ENCODE measurements at places on chromosomes 7 and 10.

GRCh38 chr7:128014811-128015210 lies 16.4 kb downstream of the LRRC4 start:
- DNase-seq, result no peak

DNA sequence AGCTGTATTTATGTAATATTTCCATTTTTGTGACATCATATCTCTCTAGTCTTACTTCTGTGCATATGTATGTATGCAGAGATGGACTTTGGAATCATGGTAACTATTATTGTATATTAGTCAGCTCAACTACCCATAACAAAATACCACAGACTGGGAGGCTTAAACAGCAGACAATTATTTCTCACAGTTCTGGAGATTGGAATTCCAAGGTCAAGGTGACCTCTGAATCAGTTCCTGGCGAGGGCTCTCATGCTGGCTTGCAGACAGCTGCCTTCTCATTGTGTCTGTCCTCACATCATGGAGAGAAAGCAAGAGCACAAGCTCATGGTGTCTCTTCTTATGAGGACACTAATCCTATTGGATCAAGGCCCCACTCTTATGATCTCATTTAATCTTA lies 79.1 kb downstream of the RAMP3 start:
- no peak for DNase-seq

DNA sequence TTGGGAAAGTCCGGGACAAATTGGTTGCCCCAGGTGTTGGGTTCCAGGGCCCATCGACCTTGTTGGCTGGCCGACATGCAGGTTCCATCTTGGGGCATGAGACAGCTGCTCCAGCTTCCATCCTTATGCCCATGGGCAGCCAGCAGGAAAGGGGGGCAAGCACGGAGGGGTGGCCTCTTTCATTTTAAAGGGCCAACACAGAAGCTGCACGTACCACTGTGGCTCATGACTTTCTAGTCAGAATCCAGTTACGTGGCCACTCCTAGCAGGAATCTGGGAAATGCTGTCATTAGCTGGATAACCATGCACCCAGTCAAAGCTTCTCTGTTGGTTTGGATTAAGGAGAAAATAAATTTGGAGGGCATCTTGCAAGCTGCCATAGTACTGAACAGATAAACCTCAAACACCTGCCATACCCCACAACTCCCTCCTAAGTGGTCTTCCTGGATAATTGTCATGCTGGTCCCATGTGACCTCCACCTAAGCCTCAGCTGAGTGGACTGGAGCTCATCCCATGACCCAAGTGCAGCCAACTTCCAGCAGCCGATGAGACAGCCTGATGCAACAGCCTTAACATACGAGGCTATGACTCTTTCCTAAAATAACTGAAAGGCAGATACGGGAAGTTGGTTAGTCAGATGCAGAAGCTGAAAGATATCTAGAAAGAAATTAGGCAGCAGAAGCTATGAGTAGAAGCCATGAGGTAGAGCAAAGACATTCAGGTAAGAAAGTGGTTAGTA lies 21.4 kb upstream of the GSDME start:
- no peak for DNase-seq

GRCh38 chr10:71343392-71343773 lies 24.3 kb downstream of the SLC29A3 start:
- no peak for DNase-seq

DNA sequence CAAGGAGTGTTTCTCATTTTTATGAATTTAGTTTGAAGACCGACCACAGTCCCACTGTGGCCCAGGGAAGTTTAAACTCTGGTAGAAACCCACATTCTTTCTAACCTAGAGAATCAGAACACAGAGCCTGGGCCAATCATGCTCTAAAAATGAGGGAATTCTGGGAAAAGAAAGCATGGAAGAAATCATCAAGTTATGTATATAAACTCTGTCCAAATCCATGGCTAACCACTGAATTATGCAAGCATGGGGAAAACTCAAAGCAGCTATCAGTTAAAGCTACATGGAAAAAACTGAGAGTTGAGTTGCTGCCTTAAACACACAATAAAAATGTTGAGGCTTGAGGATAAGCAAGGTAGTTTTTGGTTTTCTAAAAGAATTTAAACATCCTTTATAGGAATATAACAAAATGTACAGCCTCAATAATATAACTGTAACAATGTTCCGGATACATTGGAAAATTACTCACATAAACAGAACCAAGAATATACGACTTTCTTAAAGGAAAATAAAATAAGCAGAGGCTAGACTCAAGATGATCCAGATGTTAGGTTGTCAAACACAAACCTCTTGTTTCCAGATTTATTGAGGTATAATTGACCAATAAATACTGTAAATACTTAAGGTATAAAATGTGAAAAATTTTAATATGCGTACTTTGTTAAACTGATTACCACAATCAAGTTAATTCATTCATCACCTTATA lies 311.2 kb upstream of the GNAI1 start:
- DNase-seq, result no peak

DNA sequence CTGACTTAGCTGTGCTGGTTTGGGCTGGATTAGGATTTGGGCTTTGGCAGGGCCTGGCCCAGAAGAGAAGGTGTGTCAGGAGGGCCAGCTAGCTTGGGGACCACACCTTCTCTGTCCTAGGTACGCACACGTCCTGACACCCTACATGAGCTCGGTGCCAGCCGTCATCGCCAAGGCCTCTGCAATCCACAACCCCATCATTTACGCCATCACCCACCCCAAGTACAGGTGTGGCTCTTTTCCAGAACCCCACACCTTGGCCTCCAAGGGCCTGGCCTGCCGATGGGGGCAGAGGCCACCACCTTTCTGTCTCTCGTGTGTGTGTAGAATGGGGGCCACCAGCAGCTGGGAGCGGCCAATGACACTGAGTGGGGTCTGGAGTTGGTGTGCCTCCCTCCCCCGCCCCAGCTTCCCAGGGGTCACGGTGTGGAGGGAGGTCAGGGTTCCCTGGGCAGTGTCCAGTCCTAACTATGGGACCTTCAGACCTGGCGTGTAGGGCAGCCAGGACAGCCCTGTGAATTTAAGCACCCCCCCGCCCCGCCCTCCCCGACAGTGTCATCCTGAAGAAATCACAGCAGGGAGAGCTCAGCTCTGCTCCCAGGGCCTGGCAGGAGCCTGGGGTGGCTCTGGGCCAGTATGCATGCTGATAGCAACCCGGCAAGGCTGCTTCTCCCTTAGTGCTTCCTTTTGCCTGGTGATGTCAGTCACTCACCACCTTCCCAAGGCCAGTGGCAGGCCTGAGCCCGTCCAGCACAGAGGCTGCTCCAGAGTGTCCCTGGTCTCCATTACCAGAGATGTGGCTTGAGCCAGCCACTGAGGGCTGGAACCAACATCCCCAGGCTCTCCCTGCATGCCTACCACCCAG lies 6.9 kb upstream of the LDB3 start:
- DNase-seq, result no peak

DNA sequence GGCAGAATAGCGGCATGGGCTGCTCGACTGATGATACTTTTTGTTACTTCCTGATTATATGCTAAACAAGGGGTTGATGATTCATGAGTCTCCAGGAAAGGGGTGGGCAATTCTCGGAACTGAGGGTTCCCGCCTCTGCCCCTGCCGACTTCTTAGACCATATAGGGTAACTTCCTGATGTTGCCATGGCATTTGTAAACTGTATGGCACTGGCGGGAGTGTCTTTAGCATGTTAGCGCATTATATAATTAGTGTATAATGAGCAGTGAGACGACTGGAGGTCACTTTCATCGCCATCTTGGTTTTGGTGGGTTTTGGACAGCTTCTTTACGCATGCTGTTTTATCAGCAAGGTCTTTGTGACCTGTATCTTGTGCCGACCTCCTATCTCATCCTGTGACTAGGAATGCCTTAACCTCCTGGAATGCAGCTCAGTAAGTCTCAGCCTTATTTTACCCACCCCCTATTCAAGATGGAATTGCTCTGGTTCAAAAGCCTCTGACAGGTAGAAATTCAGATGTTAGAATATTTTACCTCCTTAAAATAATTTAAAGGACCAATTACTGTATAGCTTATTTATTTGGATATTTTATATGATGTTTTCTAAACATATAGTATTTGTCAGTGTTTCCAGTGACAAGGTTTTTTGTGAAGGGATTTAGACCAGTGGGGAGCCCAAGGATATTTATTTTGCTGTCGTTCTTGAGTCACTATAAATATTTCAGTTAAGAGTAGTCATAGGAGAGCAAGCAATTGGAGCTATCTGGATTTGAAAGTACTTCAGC lies 90.1 kb upstream of the PIK3CG start:
- DNase-seq, result no peak

DNA sequence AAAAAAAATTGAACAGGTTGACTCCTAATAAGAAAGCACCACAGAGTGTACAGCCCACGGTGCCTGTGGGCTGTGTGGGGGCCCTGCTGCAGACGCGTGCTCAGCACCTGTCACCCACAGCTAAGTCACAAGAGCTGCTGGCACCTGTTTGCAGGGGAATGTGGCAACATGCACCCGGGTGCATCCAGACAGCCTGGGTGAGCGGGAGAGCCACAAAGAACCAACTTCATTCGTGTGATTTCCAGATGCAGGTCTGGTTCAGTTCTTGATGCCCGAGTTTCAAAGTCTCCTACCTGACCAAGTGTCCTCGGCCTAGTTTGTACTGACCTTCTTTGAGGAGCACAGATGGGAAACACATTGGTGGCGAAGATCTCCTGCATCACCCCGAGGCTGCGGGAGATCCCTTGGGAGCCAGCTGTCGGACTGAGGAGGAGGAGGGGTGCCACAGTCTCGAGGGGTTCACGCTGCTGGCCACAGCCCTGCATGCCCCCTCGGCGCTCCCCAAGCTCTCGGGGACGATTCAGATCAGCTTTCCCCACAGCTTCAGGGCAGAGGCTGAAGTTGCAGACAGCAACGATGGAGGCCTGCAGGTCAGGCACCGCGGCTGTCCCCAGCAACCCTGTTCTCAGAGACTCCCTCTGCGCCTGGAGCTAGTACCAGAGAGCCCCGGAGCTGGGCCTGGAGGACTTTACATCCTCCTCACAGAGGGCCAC lies 35.3 kb downstream of the AMZ1 start:
- DNase-seq, result no peak

DNA sequence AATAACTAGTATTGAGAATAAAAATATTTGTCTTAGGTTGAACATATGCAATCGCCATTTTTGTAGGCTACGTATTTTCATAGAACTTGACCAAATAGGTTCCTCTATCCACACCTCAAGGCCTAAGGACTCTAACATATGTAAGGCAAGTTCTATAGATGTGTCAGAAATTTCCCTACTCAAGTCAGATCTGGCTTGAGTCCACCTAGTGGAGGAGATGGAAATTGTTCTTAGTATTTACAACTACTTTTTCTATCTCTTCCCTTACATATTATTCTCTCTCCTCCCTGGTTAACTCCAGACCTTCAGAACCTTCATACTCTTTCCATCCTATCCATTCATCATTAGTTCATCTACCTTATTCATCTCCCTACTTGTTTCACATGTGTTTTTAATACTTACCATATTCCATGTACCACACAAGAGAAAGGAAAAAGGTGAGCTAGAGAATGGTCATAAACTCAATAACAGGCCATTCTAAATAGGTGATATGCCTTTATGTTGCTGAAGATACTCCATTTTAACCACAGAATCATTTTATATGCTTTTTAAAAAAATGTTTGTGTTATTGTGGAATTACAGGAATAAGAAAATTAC lies 174.5 kb upstream of the HDAC9 start:
- peak; percentile 8 for DNase-seq

GRCh38 chr10:17435953-17436352 lies 18.4 kb downstream of the ST8SIA6 start:
- DNase-seq, result no peak

DNA sequence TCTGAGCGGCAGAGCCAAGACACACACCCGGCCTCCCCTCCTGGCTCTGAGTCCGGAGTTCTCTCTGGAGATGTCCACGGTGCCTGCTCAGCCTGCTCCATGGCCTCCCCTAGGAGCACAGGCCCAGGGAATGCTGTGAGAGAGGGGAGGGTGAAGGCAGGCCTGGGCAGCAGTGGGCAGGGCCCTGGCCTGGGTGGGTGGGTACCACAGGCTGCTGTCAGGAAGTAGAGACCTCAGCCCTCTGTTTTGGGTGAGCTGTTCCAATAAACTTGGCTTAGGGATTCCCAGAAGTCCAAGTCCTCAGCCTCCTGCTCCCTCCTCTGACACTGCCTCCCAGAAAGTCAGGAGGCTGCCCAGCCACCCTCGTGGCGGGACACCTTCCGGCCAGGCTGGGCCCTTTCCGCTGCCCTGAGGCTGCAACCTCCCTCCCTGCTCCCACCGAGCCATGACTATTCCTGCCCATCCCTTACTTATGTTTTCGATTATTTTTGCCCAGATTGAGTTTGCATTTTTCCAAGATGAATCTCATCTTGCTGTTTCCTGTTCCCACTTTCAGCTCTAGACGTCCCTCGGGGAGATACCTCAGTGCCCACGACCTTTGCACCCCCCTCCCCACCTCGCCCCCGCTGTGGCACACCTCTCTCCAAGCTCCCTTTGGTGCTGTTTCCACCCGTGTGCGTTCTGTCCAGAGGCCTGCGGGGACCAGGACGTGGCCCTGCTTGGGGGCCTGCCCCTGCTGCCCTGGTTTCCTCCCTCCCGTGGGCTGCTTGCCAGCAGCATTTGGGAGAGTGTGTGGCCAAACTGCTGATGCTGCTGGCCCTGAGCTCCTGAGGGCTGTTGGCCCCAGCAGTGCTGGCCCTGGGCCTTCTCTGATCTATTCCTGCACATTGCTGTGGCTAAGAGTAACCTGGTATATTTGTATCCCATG lies 5.8 kb upstream of the POLM start:
- DNase-seq, result no peak

DNA sequence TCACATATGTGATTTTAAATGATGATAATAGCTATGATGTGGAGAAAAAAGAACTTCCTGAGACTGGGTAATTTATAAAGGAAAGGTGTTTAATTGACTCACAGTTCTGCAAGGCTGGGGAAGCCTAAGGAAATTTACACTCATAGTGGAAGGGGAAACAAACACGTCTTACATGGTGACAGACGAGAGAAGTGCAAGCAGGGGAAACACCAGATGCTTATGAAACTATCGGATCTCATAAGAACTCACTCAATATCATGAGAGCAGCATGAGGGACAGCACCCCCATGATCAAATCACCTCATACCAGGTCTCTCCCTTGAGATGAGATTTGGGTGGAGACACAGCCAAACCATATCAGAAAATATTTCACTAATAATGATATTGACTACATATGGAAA lies 4.1 kb upstream of the LIPN start:
- DNase-seq, result no peak

GRCh38 chr10:86035791-86036543 lies 330.6 kb downstream of the GRID1 start:
- DNase-seq, result no peak

GRCh38 chr10:13587391-13587790 lies 626 bp downstream of the PRPF18 start:
- peak; percentile 11 for DNase-seq

DNA sequence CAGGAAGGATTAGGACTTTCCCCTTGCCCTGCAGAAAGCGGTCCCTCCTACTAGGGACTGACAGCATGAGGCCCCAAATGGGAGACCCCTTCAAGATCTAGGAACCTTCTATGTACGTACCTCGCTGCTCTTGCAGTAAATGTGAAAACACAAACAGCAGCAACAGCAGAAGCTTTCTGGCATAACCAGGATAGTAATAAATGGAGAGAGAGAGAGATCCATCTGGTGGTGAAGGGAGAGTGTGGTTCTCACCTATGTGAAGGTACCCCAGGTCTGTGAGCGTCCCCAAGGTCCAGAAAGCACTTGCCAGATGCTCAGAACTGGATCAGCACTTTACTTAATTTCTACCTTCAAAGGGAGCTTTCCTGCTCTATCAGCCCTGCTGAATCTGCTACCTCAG lies 592.7 kb downstream of the PARD3 start:
- no peak for DNase-seq
